ENCODE measurements at places on chromosomes 13 and 19. TPM values are rescaled to one million over a fixed set of nuclear protein-coding genes. Genes with fewer than 3 reads are reported as not detected.

Gene PSG6
- total RNA-seq, result not detected

Gene ZNF616
- total RNA-seq, result 9.5 TPM

Gene ZC3H13
- total RNA-seq, result 30.0 TPM

Gene PRR20C
- not detected for total RNA-seq

Gene DBP
- 29.5 TPM for total RNA-seq

Gene WASF3
- total RNA-seq, result 8.5 TPM

Gene RFPL4A
- not detected for total RNA-seq

DNA sequence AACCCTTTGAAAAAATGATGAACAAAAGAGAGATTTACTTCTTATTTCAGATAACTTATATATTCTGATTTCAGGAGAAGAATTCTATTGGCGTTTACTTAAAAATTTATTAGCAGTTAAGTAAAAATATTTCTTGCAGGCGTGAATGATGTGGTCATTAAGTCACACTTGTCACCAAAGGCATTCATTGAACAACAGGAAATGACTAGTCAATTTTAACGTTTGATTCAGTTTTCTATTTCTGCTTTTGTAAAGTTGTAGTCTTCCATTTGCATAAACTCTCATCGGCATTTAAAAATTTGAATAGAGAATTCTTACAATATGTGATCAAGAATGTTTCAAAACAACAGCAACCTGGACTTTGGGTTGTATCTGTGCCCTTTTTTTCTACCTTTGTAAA, 83.4 kb downstream of the GPR12 start:
- no peak overlapping the region for H3K4me3 ChIP-seq
- no peaks in the 10 kb centered on the region for H3K36me3 ChIP-seq
- H3K27me3 ChIP-seq, result no peaks in the 10 kb centered on the region
- no peaks in the 10 kb centered on the region for H3K4me1 ChIP-seq
- DNase-seq, result no peak
- no peak overlapping the region for H3K27ac ChIP-seq

- H3K27ac ChIP-seq, result no peak overlapping the region
- no peaks in the 10 kb centered on the region for H3K4me1 ChIP-seq
- DNase-seq, result no peak
- H3K4me3 ChIP-seq, result no peak overlapping the region
- H3K27me3 ChIP-seq, result no peaks in the 10 kb centered on the region
Measured at GRCh38 chr13:34070544-34071303, 252.8 kb downstream of the RFC3 start.

- no peaks in the 10 kb centered on the region for H3K4me1 ChIP-seq
- no peak for DNase-seq
- no peak overlapping the region for H3K27ac ChIP-seq
- H3K4me3 ChIP-seq, result no peak overlapping the region
Measured at GRCh38 chr13:21703846-21704245, 33.0 kb downstream of the FGF9 start.

GRCh38 chr19:21474671-21475181, 30.7 kb upstream of the ZNF429 start:
- H3K4me1 ChIP-seq, result peaks cover 14% of the 10 kb centered on the region
- H3K36me3 ChIP-seq, result no peaks in the 10 kb centered on the region
- DNase-seq, result peak; percentile 84
- peak overlapping the region; percentile 45 for H3K4me3 ChIP-seq
- no peak overlapping the region for H3K27ac ChIP-seq

DNA sequence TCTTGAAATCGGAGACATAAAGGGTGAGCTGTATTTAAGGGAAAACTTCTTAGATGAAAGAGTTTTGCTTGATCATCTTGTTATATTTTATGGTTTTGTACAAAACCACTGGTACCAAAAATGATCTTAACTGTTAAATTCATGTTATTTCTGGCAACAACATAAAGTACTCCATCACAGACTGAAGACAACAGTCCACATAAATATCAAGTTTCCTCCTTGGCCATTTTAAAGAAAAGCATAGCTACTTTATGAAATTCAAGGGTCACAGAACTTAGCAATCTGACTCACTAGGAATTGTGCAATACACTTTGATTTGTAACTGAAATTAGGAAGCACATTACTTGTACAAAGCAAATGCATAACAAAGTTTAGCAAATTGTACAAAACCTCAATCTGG, 66.3 kb downstream of the TBC1D4 start:
- H3K27me3 ChIP-seq, result no peaks in the 10 kb centered on the region
- no peak overlapping the region for H3K27ac ChIP-seq
- no peak for DNase-seq

GRCh38 chr13:30142486-30143211, 164.7 kb downstream of the KATNAL1 start:
- H3K27me3 ChIP-seq, result no peaks in the 10 kb centered on the region
- no peaks in the 10 kb centered on the region for H3K36me3 ChIP-seq
- peak overlapping the region; percentile 28 for H3K27ac ChIP-seq

GRCh38 chr13:40275155-40275554, 391.3 kb downstream of the FOXO1 start:
- no peak overlapping the region for H3K4me3 ChIP-seq
- no peak overlapping the region for H3K27ac ChIP-seq
- no peaks in the 10 kb centered on the region for H3K36me3 ChIP-seq

DNA sequence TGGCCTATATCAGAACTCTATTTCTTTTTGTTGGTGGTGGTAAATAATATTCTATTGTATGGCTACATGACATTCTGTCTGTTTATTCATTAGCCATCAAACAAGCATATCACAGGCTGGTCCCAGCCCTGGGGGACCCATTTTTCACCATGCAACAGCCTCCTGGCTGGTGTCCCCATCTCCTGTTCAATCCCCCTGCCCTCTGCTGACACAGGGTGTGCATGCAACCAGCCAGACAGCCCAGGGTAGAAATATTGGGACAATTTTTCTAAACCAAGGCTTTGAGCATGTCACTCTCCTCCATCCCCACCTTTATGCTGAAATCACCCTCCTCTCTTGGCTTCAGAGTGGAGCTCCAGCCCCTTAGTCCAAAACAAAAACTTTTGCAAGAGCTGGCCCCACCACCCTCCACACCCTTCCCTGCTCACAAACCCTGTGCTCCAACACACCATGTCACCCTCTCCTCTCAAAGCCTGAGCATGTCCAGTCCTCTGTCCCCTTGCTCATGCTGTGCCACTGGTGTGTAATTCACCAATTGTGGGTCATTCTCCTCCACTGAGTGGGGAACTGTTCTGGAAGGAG, 153.0 kb upstream of the UQCRFS1 start:
- no peak overlapping the region for H3K4me3 ChIP-seq
- no peak overlapping the region for H3K27ac ChIP-seq
- H3K4me1 ChIP-seq, result no peaks in the 10 kb centered on the region
- no peaks in the 10 kb centered on the region for H3K36me3 ChIP-seq

DNA sequence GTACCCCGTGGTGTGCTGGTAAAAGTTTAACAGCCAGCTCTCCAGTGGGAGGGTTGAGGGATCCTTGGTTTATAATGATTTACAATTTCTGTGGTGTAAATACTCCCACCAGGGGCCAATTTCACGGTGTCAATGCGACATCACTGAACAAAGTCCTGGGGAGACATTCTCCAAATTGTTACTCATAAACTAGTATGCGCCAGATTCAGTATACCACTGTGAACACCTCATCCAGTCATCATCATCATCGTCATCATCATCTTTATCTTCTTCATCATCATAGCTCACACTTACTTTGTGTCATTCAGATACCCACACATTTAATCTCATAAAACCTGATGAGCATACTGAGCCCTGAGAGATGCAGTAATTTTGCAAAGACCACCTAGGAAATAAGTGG, 17.2 kb upstream of the TNFSF14 start:
- H3K4me1 ChIP-seq, result no peaks in the 10 kb centered on the region
- no peaks in the 10 kb centered on the region for H3K36me3 ChIP-seq
- H3K4me3 ChIP-seq, result no peak overlapping the region
- peaks cover 2% of the 10 kb centered on the region for H3K27me3 ChIP-seq
- H3K27ac ChIP-seq, result no peak overlapping the region

DNA sequence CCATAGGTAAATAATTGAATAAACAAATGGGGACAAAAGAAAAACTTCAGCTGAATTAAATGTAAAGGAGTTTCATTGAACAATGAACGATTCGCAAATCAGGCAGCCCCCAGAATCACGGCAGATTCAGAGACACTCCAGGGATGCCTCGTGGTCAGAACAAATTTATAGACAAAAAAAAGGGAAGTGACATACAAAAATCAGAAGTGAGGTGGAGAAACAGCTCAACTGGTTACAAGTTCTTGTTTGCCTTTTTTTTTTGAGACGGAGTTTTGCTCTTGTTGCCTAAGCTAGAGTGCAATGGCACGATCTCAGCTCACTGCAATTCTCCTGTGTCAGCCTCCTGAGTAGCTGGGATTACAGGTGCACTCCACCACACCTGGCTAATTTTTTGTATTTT, 5.7 kb downstream of the ZNF566 start:
- no peak overlapping the region for H3K4me3 ChIP-seq
- no peaks in the 10 kb centered on the region for H3K27me3 ChIP-seq
- no peak overlapping the region for H3K27ac ChIP-seq
- peaks cover 49% of the 10 kb centered on the region for H3K36me3 ChIP-seq
- H3K4me1 ChIP-seq, result peaks cover 13% of the 10 kb centered on the region

DNA sequence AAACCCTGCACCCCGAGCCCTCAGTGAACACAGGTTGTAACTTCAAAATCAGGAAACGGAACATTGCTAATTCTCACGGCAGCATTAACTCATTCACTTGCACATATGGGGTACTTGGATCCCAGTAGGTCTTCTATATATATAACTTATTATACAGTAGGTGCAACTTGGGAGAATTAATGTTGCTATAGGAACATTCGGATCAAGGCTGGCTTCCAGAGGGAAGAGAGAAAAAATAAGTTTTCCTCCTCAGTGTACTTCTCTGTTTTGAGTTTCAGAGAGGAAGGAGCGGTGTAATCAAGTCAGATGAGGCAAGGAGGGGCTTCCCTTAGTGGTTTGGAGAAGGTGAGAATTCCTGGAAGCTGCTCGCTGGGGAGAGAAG, 90.9 kb upstream of the ZNF507 start:
- DNase-seq, result no peak
- no peaks in the 10 kb centered on the region for H3K27me3 ChIP-seq
- H3K4me1 ChIP-seq, result no peaks in the 10 kb centered on the region
- H3K27ac ChIP-seq, result no peak overlapping the region
- H3K36me3 ChIP-seq, result no peaks in the 10 kb centered on the region
- no peak overlapping the region for H3K4me3 ChIP-seq

- DNase-seq, result no peak
- H3K27me3 ChIP-seq, result no peaks in the 10 kb centered on the region
- H3K36me3 ChIP-seq, result no peaks in the 10 kb centered on the region
- H3K4me3 ChIP-seq, result no peak overlapping the region
Measured at GRCh38 chr13:69857183-69857821, 250.3 kb upstream of the ATXN8OS start.

- DNase-seq, result no peak
- H3K27me3 ChIP-seq, result no peaks in the 10 kb centered on the region
- no peak overlapping the region for H3K27ac ChIP-seq
- H3K4me3 ChIP-seq, result no peak overlapping the region
- no peaks in the 10 kb centered on the region for H3K4me1 ChIP-seq
- no peaks in the 10 kb centered on the region for H3K36me3 ChIP-seq
Measured at GRCh38 chr19:28960986-28961705, 251.8 kb downstream of the UQCRFS1 start.

DNA sequence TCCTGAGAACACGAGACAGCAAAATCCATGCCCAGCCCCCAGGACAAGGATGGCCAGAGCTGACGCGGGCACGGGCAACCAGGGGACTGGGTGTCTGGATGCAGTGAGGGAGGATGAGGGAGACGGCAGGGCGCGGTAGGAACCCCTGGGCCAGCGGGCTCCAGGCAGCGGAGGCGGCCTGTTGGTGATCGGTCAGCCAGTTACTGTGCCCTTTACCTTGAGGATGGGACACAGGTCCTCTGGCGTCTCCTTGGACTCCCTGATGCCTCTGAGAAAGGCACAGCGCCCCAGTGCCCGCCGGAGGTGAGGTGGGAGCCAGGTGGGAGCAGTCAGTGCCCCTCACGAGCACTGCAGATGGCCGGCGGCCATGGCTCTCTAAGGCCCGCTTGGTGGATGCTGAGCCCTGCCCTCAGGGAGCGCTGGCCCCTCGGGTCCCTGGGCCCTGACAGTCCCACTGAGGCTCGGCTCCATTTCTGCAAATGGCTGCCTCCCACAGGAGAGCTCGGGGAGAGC, 31.2 kb downstream of the C13orf46 start:
- H3K4me1 ChIP-seq, result no peaks in the 10 kb centered on the region
- DNase-seq, result peak; percentile 70
- no peak overlapping the region for H3K4me3 ChIP-seq
- H3K27ac ChIP-seq, result no peak overlapping the region
- no peaks in the 10 kb centered on the region for H3K27me3 ChIP-seq

DNA sequence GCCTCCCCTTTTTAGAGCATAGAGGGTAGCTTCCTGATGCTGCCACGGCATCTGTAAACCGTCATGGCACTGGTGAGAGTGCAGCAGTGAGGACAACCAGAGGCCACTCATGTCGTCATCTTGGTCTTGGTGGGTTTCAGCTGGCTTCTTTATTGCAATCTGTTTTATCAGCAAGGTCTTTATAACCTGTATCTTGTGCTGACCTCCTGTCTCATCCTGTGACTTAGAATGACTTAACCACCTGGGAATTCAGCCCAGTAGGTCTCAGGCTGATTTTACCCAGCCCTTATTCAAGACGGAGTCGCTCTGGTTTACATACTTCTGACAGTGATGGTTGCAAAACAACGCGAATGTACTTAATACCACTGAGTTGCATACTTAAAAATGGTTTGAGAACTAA, 14.4 kb upstream of the FBN3 start:
- no peaks in the 10 kb centered on the region for H3K27me3 ChIP-seq
- H3K27ac ChIP-seq, result no peak overlapping the region
- DNase-seq, result no peak
- no peaks in the 10 kb centered on the region for H3K4me1 ChIP-seq
- no peak overlapping the region for H3K4me3 ChIP-seq
- no peaks in the 10 kb centered on the region for H3K36me3 ChIP-seq

DNA sequence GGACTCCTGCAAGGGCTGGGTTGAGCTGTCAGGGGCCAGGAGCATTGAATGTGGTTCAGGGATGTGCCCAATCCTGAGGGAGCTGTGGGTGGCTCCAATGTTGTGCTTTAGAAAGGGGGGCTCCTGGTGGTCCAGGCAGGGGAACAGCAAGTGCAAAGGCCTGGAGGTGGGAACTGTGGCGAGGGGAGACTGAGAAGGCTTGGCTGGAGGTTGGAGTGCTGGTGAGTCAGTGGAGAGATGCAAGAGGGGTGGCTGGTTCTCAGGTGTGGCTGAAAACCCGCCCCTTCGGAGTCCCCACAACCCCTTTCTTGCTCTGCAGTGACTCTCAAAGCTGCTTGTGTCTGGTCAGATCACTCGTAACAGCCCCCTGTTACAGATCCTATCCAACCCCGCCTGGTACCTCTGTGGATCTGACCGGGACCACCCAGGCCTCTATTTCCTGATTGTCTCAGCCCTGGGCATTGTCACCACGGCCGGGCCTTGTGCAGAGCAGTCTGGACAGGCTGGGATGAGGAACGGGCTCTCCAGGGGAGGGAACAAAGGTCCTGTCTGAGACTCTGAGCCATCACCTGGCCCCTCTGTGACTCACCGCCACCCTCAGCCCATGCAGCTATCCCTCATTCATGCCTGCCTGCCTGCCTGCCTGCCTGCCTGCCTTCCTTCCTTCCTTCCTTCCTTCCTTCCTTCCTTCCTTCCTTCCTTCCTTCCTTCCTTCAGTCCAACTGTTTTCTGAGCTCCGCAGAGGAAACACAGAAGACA, 1.4 kb upstream of the KCNN1 start:
- DNase-seq, result no peak
- peaks cover 78% of the 10 kb centered on the region for H3K27me3 ChIP-seq
- H3K27ac ChIP-seq, result no peak overlapping the region

GRCh38 chr13:72399351-72399750, 328.1 kb downstream of the MZT1 start:
- no peaks in the 10 kb centered on the region for H3K4me1 ChIP-seq
- H3K36me3 ChIP-seq, result no peaks in the 10 kb centered on the region
- no peak for DNase-seq
- no peak overlapping the region for H3K4me3 ChIP-seq

Measured in spleen (tissue), 13 donors.